ENCODE measurements at places on chromosomes 13 and 19.
A peak's percentile ranks its signal among the peaks of the same experiment; 100 is the strongest.

GRCh38 chr13:19713186-19713965 is 69.4 kb downstream of the PSPC1 start:
- no peak for DNase-seq

GRCh38 chr13:44199627-44200207 is 173.9 kb upstream of the SERP2 start:
- DNase-seq, result no peak

DNA sequence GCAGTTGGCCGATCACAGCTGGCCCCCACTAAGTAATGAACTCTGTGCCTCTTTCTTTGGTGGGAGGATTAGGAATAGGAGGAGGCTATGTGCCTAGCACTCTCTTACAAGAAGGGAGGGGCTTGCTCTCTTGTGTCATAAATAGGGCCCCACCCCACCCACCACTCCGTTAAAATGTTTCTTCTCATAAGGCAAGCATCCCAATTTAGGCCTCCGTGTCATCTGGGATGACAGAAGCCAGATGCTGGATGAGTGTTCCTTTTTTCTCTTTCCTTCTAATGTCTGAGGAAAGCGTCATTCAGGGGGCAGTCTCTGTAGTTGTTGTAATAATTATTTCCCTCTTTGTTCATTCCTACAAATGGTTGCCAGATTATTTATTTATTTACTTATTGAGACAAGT is at the start of gene LIPE:
TSS of gene LIPE (minus strand) at position 76 of the 400 bp plus-strand sequence. CDS start 239 bp downstream, outside the sequence.
- no peak for DNase-seq

- no peak for DNase-seq
Observed at GRCh38 chr19:40157059-40157458, 34.2 kb upstream of the MAP3K10 start.

DNA sequence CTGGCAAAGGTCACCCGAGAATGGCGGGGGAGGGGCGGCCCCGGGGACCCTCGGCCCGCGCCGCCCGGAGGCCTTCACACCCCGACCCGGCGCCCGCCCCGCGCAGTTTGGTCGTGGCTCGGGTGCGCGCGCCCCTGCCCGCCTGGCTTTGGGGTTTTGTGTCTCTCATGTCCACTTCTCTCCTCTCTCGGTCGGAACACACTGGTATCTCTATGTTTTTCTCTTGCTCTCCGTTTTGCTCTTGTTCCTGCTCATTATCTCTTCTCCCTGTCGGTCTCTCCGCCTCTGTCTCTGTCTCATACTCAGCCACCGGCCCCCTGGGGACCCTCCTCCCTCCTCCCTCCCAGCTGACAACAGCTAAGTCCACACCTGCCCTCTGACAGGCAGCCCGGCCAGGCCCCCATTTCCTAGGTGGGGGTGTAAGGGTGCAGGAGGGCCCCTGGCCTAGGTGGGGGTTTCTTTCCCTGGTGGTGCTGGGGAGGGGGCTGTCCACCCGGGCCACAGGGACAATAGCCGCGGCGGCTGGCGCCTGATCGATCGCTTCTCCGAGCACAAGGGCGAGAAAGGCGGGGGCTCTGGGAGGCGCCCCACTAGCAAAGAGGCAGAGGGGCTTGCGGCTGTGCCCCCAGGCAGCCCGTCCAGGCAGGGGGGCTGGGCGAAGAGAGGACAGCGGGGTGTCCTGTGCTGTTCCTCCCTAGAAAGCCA is 2.3 kb downstream of the ONECUT3 start:
- DNase-seq, result no peak

DNA sequence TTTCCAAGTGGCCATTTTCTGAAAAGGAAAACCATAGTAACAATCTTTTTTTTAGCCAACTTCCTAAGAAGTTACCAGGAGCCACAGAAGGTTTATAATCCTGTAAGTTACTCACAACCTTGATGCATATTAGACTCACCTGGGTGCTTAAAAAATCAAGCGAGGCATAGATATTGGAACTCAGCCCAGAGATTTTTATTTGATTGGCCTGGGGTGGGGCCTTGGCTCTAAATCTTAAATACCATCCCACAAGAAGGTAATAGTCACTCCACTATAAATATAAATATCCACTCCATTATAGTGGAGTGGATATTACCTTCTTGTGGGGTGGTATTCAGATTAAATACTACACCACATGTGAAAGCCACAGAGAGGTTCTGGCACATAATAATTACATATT is 429.6 kb downstream of the RFC3 start:
- DNase-seq, result no peak

DNA sequence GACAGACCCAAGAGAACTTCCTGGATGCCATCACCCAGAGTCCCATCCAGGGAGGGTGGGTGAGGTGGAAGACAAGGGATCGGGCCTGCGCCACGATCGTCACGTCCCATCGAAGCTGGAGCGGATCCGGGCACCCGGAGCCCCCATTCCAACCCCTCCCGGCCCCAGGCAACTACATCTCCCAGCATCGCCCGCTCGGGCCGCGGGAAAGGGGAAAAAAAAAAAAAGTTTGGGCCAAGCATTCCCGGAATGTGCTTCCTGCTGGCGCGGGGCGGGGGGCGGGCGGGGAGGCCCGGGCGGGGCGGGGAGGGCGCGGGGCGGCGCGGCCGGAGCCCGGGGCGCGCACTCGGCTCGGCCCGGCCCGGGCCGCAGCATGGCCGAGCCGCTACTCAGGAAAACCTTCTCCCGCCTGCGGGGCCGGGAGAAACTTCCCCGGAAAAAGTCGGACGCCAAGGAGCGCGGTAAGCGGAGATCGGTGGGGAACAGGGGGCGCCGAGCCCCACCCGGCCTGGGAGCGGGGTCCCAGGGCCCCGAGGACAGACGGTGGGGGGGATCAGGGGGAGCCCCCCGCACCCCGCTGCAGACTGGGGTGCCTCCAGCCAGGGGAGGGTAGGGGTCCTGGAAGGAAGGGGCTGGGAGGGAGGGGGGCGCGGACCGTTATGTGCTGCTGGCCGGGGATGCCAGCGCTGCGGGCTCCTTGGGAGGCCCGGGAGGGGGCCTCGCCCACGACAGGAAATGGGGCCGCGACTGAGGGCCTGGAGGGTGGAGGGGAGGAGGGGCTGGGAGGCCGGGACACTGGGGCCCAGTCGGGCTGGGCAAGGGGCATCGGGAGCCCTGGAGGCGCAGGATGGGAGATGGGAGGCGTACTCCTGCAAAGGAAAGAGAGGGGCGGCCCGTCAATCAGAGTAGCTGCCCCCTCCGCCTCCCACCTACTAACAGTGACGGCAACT is at the start of gene SYDE1:
TSS of gene SYDE1 (plus strand) at position 341 of the 950 bp plus-strand sequence. CDS start at position 374, 33 bp downstream.
- DNase-seq, result no peak

DNA sequence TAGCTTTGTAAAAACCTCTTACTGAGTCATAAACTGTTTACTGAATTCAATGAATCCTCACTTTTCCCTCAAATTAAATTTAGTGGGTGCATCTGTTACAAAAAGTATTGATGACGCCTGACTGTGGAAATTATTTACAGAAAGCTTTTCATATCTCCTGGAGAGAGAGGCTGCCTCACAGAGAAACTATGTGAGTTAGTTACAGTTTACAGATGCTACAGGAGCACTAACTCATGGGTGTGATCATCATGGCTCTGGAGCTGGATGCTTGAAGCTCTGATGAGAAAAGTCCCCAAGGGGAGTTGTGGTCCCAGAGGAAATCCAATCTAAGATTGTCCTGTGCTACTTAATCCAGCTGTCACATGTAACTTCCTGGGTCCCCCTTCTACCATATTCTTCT is 590.8 kb downstream of the LMO7 start:
- no peak for DNase-seq

DNA sequence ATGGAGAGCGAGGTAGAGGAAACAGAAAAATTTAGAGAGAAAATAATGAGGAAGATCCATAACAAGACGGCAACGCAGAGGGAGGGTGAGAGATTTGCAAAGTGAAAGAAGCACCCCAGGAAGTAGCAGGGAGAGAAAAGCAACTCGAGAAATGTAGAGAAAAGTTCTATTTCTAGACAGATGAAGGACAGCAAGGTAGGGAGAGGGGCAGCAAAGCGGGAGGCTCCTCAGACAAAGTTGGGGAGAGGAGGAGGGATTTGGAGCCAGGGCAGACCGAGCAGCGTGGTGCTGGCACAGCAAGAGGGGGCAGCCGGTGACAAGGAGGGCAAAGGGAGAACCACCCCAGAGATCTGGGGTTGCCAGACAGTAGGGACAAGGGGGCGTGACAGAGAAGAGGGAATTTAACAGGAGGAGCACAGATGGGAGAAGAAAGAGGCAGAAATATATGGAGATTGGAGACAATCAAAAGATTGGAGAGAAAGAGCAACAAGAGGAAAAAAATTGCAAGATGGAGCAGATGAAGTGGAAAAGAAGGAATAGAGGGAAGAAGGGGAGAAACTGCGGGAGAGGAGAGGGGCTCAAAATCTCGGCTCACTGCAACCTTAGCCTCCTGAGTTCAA is 989 bp downstream of the ZNF766 start:
- no peak for DNase-seq

DNA sequence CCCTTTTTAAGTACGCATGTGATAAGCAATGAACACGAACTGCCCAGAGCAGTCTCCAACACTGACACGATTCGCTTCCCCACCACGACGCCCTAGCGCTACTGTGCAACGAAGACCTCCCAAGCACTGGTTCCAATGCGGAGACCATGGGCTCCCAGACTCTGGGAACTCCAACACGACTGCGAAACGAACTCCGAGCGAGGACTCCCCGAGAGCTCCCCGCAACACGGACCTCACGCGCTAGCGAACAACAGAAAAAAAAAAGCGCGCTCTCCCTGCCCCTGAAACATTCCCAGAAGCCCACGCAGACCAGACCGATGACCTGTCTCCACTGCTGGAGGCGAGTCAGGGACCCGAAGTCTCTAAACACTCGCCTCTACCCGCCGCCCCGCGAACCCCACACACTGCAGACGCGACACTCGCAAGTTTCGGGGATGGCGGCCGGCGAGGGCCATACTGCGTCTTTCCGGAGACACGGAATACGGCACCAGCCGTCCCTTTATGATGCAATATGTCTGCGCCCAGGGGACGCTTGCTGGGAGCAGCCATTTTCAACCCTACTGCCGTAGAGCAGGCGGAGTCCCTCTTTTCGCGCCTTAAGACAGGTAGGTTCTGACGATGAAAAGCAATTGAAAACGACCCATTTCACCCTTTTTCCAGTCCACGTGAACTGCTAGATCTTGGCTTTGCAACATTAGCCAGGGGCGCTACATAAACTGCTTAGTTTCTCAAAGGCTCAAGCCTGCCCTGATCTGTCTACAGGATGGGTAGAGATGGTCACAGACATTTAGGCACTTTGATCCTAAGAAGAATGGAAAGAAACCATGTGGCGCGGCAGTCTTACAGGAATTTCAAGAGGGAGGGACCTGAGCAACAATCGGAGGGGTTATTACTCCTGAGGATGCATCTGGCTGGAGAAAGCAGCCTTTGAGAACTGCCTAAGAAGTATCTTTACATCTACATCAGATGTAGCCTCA is at the start of gene ZNF577:
TSS of gene ZNF577 (minus strand) at position 430 of the 977 bp plus-strand sequence. CDS start 7,569 bp downstream, outside the sequence.
- DNase-seq, result peak; percentile 98

GRCh38 chr13:104641309-104641708 is 1575.1 kb upstream of the SLC10A2 start:
- DNase-seq, result no peak

- no peak for DNase-seq
Observed at GRCh38 chr13:35136585-35136984, 194.5 kb downstream of the NBEA start.

DNA sequence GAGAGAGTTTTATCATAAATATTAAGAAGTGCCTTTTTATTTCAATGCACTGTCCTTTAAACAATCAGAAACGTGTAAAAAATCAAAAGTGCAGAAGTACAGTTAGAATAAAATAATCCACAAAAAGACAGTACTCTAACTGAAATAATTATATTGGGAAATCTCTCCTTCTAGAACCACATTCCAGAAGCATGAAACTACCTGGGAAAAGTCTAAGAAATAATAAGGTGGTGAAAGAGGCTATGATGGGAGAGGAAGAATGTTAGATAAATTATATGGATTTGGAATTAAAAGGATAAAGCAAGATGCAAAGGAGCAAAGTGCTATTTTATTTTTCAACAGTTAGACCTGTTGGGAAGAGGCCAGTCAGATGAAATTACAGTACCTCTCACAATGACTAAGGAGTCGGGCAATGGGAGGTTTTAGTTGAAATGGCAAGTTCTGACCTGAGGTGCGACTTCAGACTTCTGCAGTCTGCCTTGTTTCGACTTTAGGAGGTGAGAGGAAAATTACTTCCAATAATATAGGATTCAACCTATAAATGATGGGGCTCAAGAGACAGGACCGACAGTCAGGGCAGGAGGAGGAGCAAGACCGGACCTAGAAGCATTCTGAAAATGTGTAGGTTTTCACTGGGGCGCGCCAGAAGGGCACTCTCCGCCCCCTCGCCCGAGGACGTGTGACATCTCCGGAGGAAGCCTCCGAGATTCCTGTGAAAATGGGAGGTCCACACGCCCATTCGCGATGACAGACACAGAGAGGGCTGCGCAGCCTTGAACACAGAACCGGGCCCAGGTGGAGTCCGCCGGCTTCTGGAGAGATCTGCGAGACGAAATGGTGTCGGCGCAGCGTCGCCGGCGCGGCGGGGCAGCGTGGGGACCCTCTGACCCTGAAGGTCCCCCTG is 717 bp downstream of the SPRYD7 start:
- peak; percentile 67 for DNase-seq

GRCh38 chr13:77062097-77062496 is 35.1 kb upstream of the FBXL3 start:
- DNase-seq, result no peak

DNA sequence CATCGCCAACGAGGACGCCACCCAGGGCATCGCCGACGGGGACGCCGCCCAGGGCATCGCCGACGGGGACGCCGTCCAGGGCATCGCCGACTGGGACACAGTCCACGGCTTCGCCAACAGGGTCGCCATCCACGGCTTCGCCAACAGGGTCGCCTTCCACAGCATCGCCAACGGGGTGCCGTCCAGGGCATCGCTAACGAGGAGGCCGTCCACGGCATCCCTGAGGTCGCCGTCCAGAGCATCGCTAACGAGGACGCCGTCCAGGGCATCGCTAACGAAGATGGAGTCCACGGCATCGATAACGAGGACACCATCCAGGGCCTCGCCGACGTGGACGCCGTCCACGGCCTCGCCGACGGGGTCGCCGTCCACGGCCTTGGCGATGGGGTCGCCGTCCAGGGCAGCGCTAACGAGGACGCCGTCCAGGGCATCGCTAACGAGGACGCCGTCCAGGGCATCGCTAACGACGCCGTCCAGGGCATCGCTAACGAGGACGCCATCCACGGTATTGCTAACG is 947.8 kb downstream of the TUBA3C start:
- no peak for DNase-seq

- no peak for DNase-seq
Observed at GRCh38 chr13:110638814-110639806, 23.8 kb downstream of the NAXD start.

DNA sequence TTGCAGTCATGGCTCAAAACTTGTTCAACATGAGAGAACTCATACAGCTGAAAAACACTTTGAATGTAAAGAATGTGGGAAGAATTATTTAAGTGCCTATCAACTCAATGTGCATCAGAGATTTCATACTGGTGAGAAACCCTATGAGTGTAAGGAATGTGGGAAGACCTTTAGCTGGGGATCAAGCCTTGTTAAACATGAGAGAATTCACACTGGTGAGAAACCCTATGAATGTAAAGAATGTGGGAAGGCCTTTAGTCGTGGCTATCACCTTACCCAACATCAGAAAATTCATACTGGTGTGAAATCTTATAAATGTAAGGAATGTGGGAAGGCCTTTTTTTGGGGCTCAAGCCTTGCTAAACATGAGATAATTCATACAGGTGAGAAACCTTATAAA is 20.1 kb downstream of the ZNF283 start:
- DNase-seq, result no peak

GRCh38 chr19:10908380-10908960 is 20.0 kb downstream of the YIPF2 start:
- no peak for DNase-seq

- DNase-seq, result no peak
Observed at GRCh38 chr19:51129716-51130115, 5.0 kb downstream of the SIGLEC9 start.

All from colonic mucosa (tissue), 4 donors.